ENCODE measurements at places on chromosomes 3 and 15. TPM values are rescaled to one million over a fixed set of nuclear protein-coding genes. Genes with fewer than 3 reads are reported as not detected.
A peak's percentile ranks its signal among the peaks of the same experiment; 100 is the strongest.

DNA sequence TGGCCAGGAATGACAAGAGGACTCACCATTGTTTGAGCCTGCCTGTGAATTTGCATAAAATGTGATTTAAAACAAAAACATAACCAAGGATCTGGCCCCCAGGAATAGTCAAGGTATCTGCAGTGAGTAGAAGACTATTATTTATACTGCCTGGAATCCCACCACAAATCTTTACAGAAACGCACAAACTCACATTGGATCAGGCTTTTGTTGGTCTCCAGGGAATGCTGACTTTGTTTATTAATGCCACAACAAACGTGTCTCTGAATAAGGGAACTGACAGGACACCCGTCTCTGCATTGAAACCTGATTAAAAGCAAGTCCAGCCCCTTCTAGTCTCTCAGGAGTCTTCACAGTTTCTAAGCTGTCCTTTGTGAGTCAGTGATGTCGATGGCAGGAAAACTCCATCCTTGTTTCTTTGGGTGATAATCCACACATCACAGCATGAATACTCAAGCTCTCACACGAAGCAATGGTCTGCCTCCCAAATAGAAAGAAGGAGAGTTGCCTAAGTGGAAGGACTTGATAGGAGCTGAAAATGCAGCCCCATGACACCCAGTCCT is 37.7 kb downstream of the CLDN18 start:
- DNase-seq = no peak

- no peak for DNase-seq
Measured at GRCh38 chr15:65772930-65773329, 19.2 kb downstream of the DENND4A start.

DNA sequence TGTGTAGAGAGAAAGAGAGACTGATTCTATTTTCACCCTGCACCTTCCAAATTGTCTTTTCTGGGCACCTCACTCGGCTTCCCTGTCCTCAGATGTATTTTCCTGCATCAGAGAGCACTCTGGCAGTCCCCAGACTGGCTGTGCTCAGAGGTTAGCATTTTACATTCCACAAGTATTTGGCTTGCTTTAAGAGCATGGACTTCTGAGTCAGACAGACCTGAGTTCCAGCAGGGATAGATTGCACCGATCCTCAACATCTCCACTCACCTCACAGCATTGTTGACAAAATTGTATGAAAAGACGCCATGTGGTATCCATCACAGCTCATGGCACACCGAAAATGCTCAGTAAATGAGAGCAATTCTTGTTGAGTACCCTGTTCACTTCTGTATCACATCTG is 45.6 kb downstream of the SST start:
- no peak for DNase-seq

DNA sequence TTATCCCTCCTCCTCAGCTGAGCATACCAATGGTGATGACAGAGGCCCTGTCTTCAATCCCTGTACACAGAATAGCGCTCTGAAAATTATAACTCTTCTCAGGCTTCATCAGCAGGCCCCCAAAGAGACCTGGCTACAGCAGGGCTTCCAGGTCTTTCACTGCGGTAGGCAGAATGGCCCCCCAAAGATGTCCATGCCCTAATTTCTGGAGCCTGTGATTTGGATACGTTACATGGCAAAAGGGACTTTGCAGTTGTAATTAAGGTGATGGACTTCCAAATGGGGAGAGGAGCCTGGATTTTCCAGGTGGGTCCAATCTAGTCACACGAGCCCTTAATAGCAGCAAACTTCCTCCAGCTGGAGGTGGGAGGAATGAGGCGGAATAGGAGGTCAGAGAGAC is 221.8 kb upstream of the CTDSPL start:
- no peak for DNase-seq

DNA sequence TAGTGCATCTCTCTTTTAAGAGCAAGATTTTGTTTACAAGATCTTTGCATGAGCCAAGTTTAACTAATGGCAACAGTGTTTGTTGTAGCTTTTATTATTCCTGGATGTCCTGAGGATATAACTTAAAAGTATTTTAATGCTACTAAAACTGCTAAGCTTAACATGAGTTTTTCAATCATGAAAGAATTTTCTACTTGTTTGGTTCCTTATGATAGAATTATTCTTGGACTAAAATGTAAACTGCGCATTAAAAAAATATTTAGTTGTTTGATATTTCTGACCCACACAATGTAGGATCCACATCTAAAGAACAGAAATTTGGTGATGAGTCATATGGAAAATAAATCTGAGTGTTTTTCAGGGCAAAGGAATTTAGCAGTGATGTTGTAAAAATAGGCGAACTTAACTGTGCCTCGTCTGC is 70.8 kb downstream of the RAP2B start:
- DNase-seq = no peak

DNA sequence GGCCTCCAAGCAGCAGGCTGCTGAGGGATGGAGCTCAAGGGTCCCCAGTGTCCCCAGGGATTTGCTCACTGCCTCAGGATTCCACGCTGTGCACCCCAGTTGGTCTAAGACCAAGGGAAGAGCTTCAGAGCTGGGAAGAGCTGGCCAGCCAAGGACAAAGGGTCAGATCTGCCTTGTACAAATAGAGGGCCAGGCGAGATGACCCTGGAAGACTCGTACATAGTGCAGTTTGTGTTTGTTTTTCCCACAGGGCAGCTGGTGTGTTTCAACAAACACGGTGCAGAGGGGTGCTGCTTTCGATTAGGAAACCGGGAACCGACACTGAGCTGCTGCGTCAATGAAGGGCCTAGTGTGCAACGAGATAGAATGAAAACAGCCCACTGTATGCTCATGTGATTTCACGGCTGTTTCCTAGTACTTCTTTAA is 56.1 kb upstream of the TRPM1 start:
- DNase-seq = peak; percentile 57

GRCh38 chr3:27993051-27993450 is 248.4 kb upstream of the CMC1 start:
- no peak for DNase-seq

DNA sequence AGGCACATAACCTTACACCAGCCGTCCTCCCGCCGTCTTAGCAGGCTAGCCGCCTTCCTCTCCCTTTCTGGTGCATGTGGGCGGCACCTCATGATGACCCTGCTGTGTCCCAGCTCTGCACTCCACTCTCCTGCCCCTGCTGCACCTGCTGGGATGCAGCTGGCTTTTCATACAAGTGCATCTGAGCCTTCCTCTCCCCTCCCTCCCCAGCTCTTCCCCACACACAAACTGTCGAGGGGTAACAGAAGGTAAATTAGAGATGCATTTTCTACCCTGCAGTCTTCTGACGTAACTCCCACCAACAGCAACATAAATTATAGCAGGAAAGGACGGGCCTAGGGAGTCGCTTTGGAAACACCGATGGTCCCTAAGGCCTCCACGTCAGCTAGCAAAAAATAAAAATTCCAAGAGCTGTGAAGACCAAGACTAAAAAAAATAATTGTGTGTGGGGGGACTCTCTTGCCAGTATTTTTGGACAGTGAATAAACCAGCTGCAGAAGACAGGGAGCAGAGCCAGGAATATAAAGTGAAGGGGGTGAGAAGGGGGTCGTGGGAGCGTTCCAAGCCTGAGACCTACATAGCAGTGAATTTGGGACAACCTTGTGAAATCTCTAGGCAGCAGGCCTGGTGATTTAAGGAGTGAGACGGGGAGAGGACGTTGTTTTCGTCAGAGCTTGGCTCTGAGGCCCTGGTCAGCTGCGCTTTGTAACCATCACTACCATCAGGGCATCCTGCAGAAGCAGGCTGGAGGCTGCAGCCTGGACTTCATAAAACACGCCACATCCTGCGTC is 216.2 kb downstream of the ADAMTS17 start:
- DNase-seq = no peak

GRCh38 chr15:49492830-49493229 is 69.8 kb downstream of the FGF7 start:
- DNase-seq = no peak

DNA sequence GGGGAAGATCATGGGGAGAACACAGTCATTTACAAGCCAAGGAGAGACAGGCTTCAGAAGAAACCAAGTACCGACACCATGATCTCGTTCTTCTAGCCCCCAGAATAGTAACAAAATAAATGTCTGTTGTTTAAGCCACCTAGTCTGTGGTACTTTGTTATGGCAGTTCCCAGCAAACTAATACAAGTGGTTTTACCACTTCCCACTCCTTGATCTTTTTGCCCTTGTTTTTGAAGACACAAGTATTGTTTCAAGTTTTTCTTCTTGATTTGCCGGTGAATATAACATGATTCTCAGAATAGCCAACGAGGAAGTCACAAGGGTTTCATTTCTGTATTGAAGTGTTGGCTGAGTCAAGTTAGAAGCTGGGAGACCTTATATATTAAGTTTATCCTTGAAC is 220.3 kb downstream of the SOX2 start:
- DNase-seq = no peak

GRCh38 chr15:29968895-29969561 is 113.7 kb upstream of the GOLGA8J start:
- no peak for DNase-seq

DNA sequence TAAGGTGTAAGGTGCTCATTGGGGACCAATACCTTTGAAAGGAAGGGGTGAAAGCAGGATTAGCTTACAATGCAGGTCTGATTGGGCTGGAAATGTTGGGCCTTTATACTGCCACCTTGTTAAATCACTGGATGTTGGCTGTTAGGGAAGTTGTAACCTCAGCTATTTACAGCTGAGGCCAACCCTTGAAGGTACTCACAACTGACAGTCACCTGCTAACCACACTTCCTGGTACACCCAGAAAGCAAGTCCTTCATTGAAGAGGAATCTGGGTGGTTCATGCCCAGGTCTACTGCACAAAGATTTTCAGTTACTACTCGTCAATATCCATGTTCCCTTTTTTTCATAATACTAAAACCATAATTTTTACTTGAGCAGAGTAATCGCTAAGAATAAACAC is 65.4 kb upstream of the CLDN18 start:
- DNase-seq = no peak

DNA sequence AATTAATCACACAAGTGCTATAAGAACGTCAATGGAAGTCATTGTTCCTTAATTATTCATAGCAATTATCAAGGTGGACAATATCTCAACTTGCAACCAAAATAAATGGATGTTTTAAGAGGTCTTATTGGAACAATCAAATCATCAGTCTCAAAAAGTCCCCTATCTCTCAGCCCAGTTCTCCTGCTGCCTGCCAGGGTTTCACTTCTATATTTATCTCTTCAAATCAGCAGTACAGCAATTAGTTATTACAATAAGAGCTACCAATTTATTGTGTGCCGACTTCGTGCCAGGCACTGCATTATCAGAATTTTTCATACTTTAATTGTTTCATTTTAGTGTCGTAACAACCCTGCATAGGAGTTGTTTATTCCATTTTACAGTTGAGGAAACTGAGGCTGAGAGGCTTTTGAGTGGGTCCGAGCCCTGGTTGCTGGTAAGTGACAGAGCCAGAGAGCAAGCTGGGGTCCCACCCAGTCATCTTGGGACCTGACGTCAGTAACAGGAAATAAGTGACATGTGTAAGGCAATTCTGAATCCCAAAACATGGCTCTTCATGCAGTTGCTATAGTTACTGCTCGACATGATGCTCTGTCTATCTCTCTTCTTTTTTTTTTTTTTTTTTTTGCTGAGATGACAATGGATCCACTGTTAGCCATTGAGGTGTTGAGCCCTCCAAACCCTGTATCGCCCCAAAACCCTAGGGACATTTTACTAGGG is 8.8 kb upstream of the KCTD6 start:
- DNase-seq = no peak

- no peak for DNase-seq
Measured at GRCh38 chr3:179717219-179717618, 64.4 kb downstream of the USP13 start.

DNA sequence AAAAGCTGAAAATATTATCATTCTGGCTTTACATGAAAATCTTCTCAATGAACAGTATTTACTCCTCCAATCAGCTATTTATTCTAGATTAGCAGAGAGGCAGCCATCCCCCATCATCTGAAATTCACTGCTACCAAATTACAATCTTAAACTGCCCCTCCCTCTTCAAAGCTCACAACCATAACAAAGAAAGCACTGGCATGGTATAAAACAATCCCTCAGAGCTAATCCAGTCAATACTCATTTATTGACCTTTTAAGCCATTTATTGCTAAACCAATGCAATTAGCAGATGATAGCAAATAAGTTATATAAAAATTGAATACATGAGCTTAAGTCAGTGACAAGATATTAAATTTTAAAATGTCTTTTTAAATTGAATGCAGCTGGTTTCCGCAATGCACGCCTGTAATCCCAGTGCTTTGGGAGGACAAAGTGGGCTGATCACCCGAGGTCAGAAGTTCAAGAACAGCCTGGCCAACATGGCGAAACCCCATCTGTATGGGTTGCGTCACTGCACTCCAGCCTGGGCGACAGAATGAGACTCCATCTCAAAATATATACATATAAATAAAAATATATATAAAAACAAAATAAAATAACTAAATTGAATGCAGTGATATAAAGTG is 12.1 kb downstream of the SLC4A7 start:
- DNase-seq = no peak

GRCh38 chr3:124793054-124793739 is 62.9 kb downstream of the UMPS start:
- no peak for DNase-seq

DNA sequence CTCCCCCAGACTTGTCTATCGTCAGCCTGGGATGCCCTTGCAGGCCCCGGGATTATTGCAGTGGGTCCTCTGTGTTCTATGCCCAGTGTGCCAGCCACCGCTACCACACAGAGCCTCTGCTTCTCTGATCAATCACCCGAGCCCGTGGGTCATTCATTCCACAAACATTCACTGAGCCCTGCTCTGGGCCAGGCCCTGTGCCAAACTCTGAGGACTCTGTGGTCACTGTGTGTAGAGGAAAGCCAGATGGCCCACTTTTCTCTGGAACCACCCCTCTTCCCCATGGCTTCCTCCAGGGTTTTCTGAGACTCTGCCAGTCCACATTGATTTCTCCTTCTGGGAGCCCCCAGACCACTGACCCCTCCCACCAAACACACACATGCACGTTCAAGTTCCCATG is 55.5 kb downstream of the BSN start:
- peak; percentile 64 for DNase-seq

DNA sequence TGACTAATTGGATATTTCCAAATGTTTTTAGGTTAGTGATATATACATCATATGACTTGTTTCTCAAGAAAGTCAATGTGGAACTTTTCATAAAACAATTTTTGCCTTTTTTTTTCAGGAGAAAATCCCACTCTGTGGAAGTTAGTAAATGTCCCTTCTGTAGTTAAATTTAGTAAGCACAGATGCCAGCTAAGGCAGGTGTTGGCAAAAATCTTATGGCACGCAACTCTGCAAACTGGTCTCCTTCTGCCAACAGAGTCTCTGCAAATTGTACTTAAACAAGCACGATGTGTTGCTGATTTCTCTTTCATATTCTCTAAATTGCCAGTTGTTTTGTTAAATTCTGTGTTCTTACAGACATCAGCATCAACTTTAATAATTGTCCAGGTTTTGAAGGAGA is 233.8 kb downstream of the IL5RA start:
- DNase-seq = no peak

GRCh38 chr15:88230823-88231222 is 25.7 kb downstream of the NTRK3 start:
- DNase-seq = no peak

Gene ZPLD1
- total RNA-seq = not detected

Gene CP
- total RNA-seq = not detected

Gene RAB6B
- 0.89 TPM for total RNA-seq

Gene CHRD
- 6.1 TPM for total RNA-seq

Gene C2CD4B
- total RNA-seq = 26.8 TPM

Gene USP50
- total RNA-seq = not detected

Gene CYP8B1
- total RNA-seq = not detected

Gene HYAL1
- total RNA-seq = 5.4 TPM

Gene LRRIQ4
- not detected for total RNA-seq

Gene AMT
- total RNA-seq = 4.5 TPM

Gene GREM1
- 31.2 TPM for total RNA-seq

Data from stomach (tissue), 19 donors.